ENCODE measurements at places on chromosomes 7 and 10. TPM values are rescaled to one million over a fixed set of nuclear protein-coding genes. Genes with fewer than 3 reads are reported as not detected.

Gene CFAP46
- polyA plus RNA-seq = 2.7 TPM

Gene DKK1
- polyA plus RNA-seq = 21.9 TPM

GRCh38 chr10:68756246-68756645 is 35.2 kb downstream of the CCAR1 start:
- no peak for DNase-seq

GRCh38 chr7:52727632-52728031 is 307.8 kb upstream of the POM121L12 start:
- no peak for DNase-seq

GRCh38 chr7:24891311-24891735 is 88.7 kb downstream of the OSBPL3 start:
- DNase-seq = no peak
